Activated T-cell treated with anti-CD3 and anti-CD28 coated beads, Interleukin-2, amount 50 U/mL, for 4 hours (primary cell): ENCODE measurements at places on chromosomes 3 and 15. TPM values are rescaled to one million over a fixed set of nuclear protein-coding genes. Genes with fewer than 3 reads are reported as not detected.

CASR gene
- 0.16 TPM for total RNA-seq

PARP15 gene
- total RNA-seq: 6.4 TPM

ITIH3 gene
- 0.13 TPM for total RNA-seq

LRTM1 gene
- total RNA-seq: not detected

KBTBD13 gene
- not detected for total RNA-seq

TEX55 gene
- total RNA-seq: not detected

GRCh38 chr15:49741712-49742111 lies 120.9 kb downstream of the DTWD1 start:
- no peak for DNase-seq

GRCh38 chr3:56064684-56065083 lies 403.6 kb downstream of the ERC2 start:
- DNase-seq: no peak

- DNase-seq: no peak
These were observed 296.6 kb upstream of the LMCD1 start for GRCh38 chr3:8204853-8205650.

GRCh38 chr15:59691194-59691805 lies 2.2 kb upstream of the BNIP2 start:
- DNase-seq: peak; percentile 34

GRCh38 chr3:58688574-58688973 lies 22.0 kb upstream of the FAM3D start:
- DNase-seq: no peak

DNA sequence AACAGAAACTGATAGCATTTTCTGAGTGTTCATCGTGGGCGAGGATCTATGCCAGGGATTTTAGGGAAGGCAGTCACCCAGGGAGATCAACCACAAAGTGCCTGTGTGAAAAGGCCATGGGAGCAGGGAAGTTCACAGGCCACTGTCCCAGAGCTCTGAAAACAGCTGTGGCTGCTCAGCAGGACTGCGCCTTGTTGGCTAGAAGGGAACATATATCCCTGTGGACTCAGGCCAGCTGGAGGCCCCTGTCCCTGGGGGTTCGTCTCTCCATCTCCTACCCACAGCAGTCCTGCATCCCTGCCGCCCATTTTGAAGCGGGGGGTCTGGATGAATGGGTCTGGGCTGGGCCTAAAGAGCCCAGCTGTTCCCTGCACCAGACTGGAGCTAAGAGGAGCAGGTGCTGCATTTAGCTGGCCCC lies 27.8 kb downstream of the PPCDC start:
- DNase-seq: no peak

GRCh38 chr3:171347301-171348039 lies 112.7 kb downstream of the TNIK start:
- no peak for DNase-seq

- DNase-seq: no peak
These were observed 57.0 kb downstream of the ISL2 start for GRCh38 chr15:76393614-76394013.

GRCh38 chr15:100332721-100333120 lies 9.1 kb downstream of the ADAMTS17 start:
- DNase-seq: no peak

DNA sequence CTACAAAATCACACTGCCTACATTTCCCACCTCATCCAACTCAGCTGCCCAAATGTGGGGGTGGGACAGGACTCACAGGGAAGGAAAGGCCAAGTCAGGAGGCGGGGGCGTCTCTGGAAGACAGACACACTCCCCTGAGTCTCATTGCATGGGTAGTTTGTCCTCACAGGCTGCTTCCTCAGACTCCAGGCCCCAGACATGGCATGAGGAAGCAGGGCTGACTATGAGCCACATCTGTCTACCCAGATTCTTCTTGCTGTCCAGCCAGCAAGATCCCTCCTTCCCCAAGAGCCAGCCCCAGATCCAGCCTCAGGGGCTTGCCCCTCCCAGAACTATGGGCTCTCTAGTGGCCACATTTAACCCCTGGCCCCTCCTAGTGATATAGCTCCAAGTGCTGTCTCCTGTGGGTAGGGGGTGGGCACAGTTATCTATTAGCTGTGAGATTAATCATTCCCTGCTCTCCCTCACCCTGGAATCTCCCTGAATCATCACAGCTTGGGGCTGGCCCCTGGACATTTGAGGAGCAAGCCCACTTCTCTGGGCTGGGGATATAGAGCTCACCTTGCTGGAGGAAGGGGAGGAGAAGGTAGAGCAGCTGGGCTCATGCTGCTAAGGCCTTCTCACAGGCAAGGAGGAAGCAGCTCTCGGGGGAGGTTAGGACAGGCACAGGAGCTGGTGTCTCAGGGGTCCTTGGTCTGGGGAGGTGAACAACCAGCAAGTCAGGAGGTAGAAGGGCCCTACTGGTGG lies 2.1 kb upstream of the CCDC33 start:
- no peak for DNase-seq

GRCh38 chr3:62109534-62109933 lies 263.8 kb downstream of the FEZF2 start:
- no peak for DNase-seq
